ENCODE measurements at places on chromosomes 1 and 21.

GRCh38 chr1:51753969-51754368, 124.6 kb downstream of the NRDC start:
- DNase-seq, result no peak

GRCh38 chr1:28021064-28021463, 61.3 kb downstream of the XKR8 start:
- DNase-seq, result no peak

DNA sequence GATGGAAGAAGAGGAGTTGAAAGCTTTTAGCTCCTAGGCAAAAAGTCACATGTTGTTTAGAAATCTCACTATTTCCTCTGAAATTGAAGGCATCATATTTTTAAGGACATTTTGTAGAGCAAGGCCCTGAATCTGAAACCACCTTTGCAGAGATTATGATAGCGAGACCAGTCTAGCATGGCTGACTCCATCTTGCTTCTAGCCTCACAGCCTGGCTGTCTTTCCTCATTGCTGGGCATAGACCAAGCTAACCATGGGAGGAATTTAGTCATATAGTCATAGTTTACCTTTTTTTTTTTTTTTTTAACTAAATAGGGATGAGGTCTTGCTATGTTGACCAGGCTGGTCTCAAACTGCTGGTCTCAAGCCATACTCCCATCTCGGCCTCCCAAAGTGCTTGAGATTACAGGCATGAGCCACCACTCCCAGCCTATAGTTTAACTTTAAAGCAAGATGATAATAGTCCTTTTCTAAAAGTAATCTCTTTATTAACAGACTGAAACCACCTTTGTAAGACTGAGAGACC, 42.2 kb upstream of the ZNF326 start:
- no peak for DNase-seq

DNA sequence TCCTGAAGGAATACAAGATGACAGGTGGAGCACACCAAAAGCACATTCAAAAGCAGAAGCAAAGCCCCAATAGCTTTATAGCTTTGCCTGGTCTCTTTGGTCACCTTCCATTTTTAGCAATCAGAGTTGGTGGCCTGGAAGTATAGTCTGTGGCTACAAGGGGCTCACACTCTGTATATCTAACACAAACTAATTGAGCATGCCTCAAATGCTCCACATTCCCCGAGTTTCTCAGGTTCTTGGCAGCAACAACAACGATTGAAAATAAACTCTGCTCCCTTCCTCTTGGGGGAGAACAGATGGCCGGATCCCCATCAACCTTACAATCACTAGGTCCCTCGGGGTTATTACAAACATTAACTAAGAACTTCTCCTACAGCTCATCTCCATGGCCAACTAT, 24.9 kb upstream of the TADA1 start:
- DNase-seq, result no peak

DNA sequence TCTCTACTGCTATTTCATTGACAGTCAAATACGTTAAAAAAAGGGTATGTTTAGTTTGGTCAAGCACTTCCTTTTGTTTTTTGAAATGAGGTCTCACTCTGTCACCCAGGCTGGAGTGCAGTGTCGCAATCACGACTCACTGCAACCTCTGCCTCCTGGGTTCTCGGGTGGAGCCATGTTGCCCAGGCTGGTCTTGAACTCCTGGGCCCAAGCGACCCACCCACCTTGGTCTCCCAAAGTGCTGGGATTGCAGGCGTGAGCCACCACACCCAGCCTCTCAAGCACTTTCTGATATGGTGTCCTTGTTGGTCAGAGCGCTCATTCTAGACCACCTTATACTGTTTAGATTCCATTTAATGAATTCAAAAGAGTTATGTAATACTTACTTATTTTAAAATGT, 20.9 kb upstream of the RHBDL2 start:
- no peak for DNase-seq

DNA sequence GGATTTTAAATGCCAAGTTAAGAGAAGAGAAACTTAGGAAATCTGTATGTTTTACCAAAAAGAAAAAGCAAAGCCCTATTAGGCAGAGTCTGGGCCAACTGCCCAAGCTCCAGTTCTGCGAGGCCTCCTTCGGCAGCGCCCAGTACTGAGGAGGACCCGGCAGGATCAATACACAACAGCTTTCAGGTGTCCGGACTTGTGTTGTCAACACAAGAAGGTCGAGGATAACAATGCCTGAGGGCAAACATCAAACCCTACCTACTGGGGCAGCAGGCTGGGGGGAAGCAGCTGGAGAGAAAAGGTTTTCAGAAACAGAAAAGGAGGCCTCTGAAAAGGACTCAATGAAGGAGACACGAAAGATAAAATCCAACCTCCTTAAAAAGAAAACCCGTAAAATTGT, 98.1 kb upstream of the GJB5 start:
- DNase-seq, result no peak

- no peak for DNase-seq
Observed at GRCh38 chr1:58204284-58204683, 342.2 kb downstream of the OMA1 start.

GRCh38 chr1:11455967-11456570, 22.9 kb upstream of the DISP3 start:
- DNase-seq, result no peak

GRCh38 chr1:187685333-187685732, 856.6 kb downstream of the PLA2G4A start:
- DNase-seq, result no peak

- no peak for DNase-seq
Observed at GRCh38 chr1:18302788-18303413, 177.8 kb upstream of the KLHDC7A start.

- no peak for DNase-seq
Observed at GRCh38 chr1:19646377-19647319, 2.5 kb downstream of the NBL1 start.

DNA sequence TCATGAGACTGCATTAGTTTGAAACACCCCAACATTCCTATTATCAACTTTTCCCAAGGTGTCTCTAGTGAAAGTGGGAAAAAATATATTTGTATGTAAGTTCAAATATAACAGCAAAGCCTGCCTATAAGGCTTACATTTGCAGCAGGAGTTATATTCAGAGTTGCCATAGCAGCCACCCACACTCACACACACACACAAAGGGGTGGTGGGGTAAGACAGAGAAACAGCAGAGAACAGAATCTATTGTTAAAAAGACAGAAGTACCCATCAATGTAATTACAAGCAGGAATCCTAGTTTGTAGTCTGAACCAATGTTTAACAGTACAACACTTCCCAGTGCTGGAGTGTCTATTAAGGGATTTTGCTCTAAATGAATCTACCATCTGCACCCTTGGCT, 55.0 kb downstream of the PLPPR5 start:
- DNase-seq, result no peak

DNA sequence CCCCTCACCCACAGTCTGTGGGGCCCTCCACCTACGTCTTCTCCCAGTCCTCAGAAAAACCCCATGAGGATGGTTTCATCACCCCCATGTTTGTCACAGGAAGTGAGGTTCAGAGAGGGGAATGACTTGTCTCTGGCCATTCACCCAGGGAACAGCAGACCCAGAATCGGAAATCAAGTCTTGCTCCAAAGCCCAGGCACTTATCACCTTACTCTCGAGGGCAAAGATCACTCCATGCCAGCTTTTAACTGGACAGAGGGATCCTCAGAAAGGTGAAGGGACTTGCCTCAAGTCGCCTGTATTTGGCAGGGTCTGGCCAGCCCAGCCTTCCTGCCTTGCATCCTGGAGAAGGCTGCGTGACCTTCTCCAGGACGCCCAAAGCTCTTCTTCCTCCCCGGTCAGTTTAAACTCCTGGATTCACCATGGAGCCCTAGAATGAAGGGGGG, 57.9 kb upstream of the SSBP3 start:
- DNase-seq, result no peak

GRCh38 chr1:198756470-198756869, 117.6 kb downstream of the PTPRC start:
- DNase-seq, result no peak

DNA sequence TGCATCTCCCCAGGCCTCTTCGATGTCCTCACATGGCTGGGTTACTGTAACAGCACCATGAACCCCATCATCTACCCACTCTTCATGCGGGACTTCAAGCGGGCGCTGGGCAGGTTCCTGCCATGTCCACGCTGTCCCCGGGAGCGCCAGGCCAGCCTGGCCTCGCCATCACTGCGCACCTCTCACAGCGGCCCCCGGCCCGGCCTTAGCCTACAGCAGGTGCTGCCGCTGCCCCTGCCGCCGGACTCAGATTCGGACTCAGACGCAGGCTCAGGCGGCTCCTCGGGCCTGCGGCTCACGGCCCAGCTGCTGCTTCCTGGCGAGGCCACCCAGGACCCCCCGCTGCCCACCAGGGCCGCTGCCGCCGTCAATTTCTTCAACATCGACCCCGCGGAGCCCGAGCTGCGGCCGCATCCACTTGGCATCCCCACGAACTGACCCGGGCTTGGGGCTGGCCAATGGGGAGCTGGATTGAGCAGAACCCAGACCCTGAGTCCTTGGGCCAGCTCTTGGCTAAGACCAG, 14.3 kb downstream of the HTR6 start:
- DNase-seq, result no peak

GRCh38 chr1:116375887-116376728, 3.1 kb downstream of the ATP1A1 start:
- DNase-seq, result no peak

DNA sequence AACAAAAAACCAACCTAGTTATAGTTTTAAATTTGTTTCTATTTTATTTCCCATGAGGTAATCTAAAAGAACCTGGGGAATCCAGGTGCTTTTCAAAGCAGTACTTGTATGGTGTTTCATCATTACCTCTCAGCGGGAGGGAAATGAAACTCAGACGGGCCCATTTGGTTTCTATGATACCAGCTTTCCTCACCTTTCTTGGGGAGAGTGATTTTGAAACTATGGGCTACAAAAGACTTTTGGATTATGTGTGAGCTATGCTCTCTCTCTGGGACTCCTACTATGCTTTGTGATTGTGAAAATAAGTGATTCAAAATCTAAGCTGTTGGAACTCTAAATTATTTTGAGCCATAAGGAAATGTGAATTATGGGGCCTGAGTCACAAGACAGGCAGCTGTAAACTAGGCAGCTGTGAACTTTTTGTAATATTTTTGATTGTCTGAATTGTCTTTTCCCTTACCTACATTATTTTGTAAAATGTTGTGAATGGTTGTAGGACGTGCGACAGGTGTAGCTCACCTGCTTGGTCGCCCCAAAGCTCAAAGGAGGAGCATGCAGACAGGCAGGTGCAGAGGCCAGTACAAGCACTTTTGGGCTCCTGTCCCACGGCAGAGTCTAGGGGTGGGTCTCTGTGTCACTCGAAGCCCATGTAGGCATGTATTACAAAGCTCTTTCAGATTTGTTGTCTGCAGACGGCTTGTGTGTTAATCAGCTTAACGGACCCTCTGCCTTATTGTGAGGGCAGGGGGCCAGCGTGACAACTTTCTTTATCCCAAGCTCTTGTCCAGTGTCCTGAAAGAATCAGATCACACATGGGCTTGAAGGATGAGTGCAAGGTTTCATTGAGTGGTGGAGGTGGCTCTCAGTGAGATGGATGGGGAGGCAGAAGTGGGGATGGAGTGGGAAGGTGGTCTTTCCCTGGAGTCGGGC, 64.8 kb upstream of the BACH1 start:
- no peak for DNase-seq

- DNase-seq, result no peak
Observed at GRCh38 chr1:237226177-237226944, 184.4 kb downstream of the RYR2 start.

DNA sequence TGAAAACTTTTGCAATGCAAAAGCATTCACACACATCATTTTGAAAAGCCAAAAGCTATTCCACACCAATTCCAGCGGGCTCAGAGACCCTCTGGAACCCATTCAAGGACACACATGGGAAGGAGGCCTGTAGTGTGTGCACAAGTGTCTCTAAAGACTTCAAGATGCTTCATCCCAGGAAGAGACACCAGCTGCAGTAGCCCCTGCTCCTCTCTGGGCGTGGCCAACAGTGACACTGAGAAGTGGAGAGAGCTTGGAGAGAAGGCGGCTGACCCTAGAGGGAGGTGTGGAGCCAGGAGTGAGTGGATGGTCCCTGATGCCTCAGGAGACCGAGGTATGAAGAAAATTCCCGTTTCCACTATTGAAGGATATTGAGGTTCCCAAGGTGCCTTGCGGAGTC, 14.9 kb upstream of the TNNI1 start:
- no peak for DNase-seq

GRCh38 chr1:165451691-165452090, 6.8 kb upstream of the RXRG start:
- DNase-seq, result no peak

GRCh38 chr1:65948609-65949229, 156.0 kb downstream of the PDE4B start:
- DNase-seq, result no peak

DNA sequence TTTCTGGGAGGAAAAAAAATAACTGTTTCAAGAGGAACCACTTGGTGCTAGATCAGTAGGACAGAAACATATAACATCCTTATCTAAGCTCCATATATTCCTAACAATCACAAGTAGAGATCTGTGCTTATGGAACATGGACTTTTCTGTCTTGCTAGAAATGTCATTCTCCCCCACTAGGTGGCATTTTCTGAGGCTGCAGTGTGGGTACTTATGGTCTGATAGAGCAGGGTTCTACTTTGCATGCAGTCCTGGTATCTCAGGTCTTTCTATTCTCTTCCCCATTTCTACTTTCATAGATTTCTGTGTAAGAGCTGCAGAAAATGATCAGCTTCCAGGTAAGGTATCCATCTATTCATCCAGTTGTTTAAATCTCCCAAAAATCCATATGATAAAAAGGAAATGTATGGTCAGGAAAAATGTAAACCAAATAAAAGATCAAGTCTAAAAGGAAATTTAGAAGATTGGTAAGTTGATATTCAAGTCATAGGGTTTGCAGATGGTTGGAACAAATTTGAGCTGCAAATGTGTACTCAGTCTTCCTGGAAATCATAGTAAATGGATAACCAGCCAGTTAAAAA, 1.5 kb downstream of the ZNF684 start:
- no peak for DNase-seq
